ENCODE measurements at places on chromosomes 3 and 15. TPM values are rescaled to one million over a fixed set of nuclear protein-coding genes. Genes with fewer than 3 reads are reported as not detected.

DNA sequence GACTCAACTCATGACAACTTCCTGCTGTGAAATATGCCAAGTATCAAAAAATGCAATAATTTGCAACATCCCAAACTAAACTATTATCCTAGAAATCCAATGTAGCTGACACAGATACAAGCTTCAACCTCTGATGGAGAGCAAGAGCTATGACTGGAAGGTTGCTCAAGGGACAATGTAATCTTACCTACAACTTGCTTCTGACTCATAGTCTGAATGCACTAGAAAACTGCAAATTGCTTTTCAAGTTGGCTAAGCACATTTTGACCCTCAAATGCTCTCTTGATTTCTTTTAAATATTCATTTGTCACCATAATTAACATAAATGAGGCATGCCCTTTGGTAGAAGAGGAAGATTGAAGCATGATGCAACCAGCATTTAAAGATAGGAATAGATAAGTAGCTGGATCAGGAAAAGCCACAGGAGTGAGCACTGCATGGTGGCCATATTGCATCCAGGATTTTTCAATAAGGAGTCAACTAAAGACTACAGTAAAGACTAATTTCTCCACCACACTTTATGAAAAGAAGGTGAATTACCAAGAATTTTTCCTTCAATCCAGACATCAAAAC lies 630.8 kb upstream of the GBE1 start:
- DNase-seq = no peak

DNA sequence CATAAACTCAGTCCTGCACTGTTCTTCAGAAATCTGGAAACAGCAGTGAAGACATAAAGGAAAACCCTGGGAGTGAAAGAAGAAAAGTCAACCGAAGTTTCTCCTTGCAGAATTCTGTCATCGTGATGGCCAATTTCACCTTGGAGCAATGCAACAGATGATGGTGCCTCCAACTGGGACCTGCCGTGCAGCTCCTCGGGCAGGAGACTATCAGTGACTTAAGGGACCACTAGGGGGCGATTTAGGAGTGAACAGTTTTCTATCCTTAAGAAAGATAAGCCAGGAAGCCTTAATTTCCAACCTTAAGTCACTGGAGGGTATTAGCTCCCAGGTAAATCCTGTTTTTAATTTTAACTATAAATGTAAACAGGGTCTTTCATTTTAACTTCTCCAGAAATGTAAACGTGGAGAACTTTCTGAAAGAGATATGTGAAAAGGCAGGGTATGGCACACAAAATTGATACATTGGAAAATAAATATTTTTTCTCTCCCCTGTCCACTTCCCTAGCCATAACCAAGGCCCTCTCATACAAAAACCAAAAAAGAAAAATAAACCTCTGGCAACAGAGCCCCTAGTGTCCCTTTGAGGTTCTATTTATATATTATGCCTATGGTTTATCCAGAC lies 116.3 kb downstream of the PDZRN3 start:
- DNase-seq = no peak

- no peak for DNase-seq
Observed at GRCh38 chr3:29241855-29242254, 39.0 kb upstream of the RBMS3 start.

- no peak for DNase-seq
Observed at GRCh38 chr3:172388412-172389078, 59.7 kb downstream of the GHSR start.

GUCA1C gene
- total RNA-seq = not detected

- no peak for DNase-seq
Observed at GRCh38 chr15:88981244-88982215, 68.4 kb upstream of the MFGE8 start.

- no peak for DNase-seq
Observed at GRCh38 chr15:68560501-68561113, 18.2 kb upstream of the CORO2B start.
